ENCODE measurements at places on chromosomes 4 and X.

DNA sequence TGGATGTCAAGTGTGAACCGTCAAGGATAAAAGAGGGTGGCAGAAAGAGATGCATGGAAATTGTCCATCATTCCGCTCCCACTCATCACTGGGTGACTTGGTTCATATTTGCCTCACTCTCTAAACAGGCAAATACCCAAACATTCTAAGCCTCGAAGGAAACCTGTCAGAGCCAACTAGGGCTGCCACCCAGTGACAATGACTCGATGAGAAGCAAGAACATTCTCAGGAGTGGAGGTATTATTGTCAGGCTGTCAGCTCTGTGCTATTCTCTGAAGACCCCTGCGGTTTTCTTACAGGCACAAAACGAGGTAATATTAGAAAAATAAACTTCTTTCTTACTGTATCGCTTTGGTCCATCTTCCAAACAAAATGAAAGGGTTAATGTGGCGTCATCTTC is 139.6 kb downstream of the LDB2 start:
- no peak for DNase-seq

GRCh38 chr4:156915221-156915620 is 56.4 kb downstream of the PDGFC start:
- DNase-seq = no peak

DNA sequence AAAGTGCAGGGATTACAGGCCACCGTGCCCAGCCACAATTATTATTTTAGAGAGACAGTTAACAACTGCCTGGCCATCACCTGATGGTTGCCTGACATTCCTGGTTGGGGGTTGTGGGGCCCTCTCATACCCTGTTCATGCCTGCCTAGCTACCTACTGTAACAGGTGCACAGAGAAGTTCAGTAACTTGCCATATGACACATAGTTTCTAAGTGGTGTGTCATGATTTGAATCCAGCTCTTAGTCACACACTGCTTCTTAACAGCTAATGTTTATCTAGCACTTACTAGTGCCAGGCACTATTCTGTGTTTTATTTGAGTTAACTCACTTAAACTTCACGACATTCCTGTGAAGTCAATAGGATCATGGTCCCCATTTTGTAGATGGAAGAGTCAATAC is 122.7 kb upstream of the JADE1 start:
- no peak for DNase-seq

GRCh38 chr4:156195914-156196313 is 242.2 kb upstream of the CTSO start:
- DNase-seq = no peak

GRCh38 chrX:107574711-107575110 is 53.6 kb upstream of the PRPS1 start:
- DNase-seq = no peak

GRCh38 chrX:132226169-132226568 is 6.9 kb upstream of the RAP2C start:
- DNase-seq = no peak

GRCh38 chr4:151908734-151909497 is 148.1 kb upstream of the GATB start:
- no peak for DNase-seq

- DNase-seq = peak; percentile 3
Measured at GRCh38 chr4:128524311-128524710, 236.7 kb upstream of the PGRMC2 start.

DNA sequence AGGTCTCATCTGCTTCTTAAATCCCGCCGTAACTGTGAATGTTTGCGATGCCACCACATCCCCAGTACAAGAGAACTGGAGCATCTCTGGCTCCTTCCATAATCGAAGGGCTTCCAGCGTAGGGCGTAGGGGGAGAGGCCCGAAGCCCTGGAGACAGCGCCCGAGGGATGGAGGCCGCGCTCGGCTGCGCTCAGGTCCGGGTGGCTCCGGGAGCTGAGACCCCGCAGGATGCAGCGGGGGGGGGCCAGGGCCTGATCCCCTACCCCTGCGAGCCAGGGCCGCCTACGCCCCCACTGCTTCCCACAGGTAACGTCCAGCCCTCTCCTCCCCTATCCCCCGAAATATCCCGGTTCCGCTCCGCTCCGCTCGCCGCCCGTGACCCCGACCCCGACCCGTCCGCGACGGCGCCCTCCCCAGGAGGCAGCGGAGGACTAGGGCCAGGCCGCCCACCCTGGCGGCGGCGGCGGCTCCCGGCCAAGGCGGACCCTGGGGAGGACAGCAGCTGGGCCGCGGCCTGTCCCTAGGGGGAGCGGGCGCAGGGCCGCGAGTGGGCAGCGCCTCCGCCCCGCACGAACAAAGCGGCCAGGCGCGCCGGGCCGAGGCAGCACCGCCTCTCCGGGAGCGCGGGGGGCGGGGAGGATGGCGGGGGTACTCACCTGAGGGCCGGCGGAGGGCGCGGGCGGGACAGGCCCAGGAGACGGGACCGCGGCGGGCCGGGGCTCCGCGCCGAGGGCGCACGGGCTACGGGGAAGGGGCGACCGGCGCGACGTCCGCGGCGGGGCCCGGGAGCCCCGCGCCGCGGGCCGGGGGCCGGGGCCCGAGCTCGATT is 723 bp downstream of the WDFY3 start:
- DNase-seq = peak; percentile 31

DNA sequence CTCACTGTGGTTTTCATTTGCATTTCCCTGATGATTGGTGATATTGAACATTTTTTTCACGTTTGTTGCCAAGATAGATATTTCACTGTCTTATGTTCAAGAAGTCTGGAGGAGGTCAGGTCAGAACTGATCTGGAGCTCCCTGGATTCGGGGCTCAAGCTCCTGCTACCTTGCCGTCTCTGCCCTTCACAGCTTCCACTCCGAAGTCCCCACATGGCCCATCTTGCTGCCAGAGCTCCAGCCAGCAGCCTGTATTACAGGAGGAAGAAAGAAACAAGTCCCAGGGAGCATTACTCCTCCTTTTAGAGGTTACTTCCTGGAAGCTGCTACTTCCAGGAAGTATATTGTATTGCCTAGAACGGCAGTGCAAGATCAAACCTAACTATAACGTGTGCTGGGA is 17.9 kb upstream of the CDKN2AIP start:
- DNase-seq = no peak

DNA sequence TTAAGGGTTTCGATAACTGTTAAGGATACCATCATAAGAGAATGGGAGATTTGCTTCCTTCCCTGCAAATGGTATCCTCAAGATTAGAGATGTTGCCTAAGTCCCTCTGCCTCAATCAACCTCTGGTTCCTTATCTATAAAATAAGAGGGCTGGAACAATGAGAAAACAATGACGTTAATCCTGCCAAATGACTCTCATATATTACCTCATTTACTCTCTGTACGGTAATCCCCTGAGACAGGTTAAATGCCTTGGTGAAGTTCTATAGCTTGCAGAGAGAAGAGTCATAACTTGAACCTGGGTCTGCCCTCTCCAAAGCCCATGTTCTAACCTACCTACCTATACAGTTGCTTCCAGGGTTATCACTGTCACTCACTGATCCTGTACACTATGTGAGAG is 100.2 kb upstream of the OTUD4 start:
- no peak for DNase-seq

GRCh38 chrX:139304471-139304870 is 226.1 kb upstream of the F9 start:
- DNase-seq = no peak

DNA sequence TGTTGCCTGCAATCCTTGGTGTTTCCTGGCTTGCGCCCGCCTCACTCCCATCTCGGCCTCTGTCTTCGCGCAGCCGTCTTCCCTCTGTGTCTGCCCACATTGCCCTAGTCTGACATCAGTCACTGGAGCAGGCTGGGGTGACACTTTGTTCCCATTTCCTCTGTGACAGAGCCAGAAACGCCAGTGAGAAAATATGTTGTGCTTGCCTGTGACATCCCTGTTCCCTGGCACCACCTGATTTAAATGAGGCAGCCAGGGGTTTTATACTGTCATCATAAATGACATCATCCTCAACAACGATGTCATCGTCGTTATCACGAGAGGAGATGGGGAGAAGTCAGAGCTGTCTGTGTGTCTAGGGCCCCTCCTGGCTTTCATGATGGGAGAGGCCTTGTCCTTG is 29.1 kb downstream of the ZNF185 start:
- DNase-seq = no peak

- no peak for DNase-seq
Measured at GRCh38 chrX:118216509-118216908, 99.9 kb upstream of the KLHL13 start.

DNA sequence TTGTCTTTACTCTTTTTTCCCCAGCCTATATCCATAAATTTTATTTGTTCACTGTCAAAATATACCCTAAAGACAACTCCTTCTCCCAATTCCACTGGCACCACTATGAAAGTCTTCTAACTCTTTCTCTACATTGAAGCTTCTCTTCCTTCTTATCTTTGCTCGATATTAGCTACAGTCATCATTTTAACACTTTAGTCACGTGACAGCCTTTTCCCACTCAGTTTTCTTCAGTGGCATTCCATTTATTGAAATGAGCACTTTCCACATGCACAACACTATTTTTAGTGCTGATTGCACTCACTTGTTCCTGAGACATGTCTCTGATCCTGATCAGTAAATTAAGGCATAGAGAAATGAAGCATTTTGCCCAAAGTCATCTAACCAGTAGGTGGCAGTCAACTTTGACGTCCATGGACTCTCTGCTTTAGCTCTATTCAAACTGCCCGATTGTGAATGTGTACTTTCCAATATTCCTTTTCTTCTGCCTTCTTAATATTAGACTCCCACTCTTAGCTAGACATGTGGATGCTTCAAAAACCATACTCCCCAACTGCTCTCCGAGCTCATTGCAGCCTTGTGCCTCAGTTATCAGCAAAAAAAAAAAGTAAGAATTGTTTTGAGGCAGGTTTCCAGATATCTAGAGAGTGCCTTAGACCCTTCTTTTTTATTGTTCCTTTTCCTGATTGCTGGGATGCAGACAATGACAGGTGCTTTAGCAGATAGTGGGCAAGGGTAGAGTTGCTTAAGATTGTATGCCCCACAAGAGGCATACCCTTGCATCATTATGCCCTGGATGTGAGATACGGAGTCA is 394.4 kb upstream of the ADGRL3 start:
- DNase-seq = no peak

GRCh38 chrX:11352296-11352741 is 59.1 kb downstream of the AMELX start:
- no peak for DNase-seq

- peak; percentile 72 for DNase-seq
Measured at GRCh38 chr4:73707918-73708577, 32.3 kb upstream of the CXCL8 start.

DNA sequence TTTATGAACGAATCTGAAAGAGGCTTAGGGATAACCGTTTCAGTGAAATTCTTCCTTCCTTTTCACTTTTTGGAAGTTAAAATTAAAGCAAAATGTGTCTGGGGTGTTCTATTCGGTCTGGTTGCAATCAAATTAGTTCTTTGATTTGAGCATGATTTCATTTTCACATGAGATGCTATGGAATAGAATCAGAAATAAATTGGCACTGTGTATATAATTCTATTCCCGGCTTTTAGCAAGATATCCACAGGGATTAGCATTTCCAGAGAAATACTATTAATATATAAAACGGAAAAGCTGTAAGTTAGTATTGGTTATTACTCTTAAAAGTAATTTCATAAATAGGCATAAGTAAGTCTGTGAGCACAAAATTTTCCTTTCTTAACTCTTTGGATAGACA is 1676.8 kb upstream of the PCDH7 start:
- DNase-seq = no peak

- no peak for DNase-seq
Measured at GRCh38 chrX:18917831-18918230, 66.1 kb downstream of the PHKA2 start.

DNA sequence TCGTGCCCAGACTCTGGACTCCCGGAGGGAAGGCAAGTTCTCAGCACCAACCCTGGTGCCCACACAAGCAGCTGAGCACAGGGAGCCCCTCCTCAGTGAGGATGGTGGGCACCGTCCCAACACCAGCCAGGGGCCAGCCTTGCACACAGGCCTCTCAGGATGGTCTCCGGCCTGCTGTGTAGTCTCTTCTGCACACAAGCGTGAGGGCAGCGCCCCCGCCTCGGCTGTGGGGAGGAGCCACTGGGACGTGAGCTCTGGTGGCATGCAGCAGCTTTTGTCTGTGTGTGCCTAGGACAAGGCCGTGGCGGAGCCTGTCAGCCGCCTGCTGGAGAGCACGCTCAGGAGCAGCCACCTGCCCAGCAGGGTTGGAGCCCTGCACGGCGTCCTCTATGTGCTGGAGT is 16.1 kb upstream of the MSANTD1 start:
- no peak for DNase-seq

DNA sequence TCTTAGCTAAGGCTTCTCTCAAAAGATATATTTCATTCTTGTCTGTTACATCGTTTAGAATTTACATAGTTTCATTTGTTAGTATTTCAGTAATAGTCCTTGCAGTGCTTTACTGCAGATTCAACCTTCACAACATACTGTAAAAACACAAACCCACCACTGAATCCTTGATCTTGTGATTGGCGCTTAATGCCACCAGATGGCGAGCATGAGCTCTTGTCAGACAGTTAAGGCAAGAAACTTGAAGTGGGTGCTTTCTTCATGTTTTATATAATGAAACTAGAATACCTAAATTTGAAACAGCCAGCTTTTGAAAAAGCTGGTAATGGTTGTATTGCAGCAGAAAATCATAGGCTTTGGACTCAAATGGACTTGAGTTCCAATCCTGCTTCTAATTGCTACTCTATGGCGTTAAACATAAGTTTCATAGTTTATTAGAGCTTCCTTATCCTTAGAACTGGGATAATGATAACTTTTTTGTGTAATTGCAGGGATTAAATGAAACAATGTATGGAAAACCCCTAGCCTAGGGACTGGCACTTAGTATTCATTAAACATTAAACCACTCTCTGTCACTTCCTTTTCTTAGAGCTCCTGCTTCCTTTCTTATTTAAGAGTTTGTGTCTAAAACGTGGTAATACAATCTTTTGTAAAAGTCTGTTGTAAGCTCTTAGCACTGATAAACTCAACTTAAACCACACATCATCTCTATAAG is 95.1 kb downstream of the USP9X start:
- DNase-seq = no peak

- no peak for DNase-seq
Measured at GRCh38 chrX:154040863-154041262, 21.2 kb upstream of the IRAK1 start.

GRCh38 chr4:126725906-126726305 is 906.9 kb upstream of the INTU start:
- no peak for DNase-seq

- no peak for DNase-seq
Measured at GRCh38 chr4:189090174-189090814, 850.4 kb upstream of the FRG1 start.

DNA sequence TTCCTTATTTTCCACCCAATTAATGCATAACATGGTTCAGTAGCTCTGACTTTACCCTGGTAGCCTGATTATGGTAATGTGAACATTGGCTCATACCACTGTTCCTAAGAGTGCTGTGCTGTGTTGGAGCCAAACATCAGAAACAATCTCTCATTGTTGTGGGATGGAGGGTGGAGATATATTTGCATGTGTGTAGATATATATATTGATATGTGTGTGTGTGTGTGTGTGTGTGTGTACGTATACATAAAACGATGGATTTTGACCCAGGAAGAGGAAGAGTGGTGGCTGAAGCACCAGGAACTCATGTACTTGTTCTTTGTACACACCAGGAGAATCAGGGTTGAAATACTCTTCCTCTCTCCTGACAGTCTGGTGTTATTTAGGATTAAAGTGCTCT is 247.7 kb downstream of the IL15 start:
- DNase-seq = no peak

Measured in T1000 (cell line).